Stimulated activated naive CD8-positive, alpha-beta T cell treated with anti-CD3 and anti-CD28 coated beads, Interleukin-15, amount 100 ng/mL, for 72 hours (primary cell): ENCODE measurements at places on chromosomes 4 and X.

GRCh38 chr4:77155631-77156452, 1.2 kb upstream of the CCNG2 start:
- no peak for DNase-seq

- DNase-seq = no peak
Observed at GRCh38 chr4:189502841-189503435, 437.7 kb upstream of the FRG1 start.

DNA sequence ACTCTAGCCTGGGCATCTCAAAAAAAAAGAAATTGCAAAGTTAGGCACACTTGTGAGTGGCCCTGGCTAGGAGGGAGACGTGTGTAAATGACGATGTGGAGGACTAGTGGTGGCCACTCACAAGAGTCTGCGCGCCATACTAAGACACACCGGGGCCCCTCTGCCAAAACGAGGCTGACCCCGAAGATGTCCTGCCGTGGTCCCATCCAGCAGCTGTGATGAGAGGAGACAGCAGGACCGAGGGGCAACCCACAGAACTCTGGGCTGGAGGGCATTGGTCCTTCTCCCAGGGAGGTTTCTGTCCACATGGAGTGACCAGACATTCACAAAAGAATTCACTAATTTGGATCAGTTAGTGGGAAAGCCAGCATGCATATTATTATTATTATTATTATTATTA, 47.4 kb downstream of the NOP14 start:
- no peak for DNase-seq

- DNase-seq = no peak
Observed at GRCh38 chr4:128579154-128579853, 230.2 kb upstream of the JADE1 start.

GRCh38 chr4:80387390-80388283, 52.1 kb downstream of the CFAP299 start:
- no peak for DNase-seq

GRCh38 chr4:148162519-148162918, 279.7 kb downstream of the NR3C2 start:
- no peak for DNase-seq

- DNase-seq = no peak
Observed at GRCh38 chr4:48907706-48908477, 1.3 kb upstream of the OCIAD2 start.

DNA sequence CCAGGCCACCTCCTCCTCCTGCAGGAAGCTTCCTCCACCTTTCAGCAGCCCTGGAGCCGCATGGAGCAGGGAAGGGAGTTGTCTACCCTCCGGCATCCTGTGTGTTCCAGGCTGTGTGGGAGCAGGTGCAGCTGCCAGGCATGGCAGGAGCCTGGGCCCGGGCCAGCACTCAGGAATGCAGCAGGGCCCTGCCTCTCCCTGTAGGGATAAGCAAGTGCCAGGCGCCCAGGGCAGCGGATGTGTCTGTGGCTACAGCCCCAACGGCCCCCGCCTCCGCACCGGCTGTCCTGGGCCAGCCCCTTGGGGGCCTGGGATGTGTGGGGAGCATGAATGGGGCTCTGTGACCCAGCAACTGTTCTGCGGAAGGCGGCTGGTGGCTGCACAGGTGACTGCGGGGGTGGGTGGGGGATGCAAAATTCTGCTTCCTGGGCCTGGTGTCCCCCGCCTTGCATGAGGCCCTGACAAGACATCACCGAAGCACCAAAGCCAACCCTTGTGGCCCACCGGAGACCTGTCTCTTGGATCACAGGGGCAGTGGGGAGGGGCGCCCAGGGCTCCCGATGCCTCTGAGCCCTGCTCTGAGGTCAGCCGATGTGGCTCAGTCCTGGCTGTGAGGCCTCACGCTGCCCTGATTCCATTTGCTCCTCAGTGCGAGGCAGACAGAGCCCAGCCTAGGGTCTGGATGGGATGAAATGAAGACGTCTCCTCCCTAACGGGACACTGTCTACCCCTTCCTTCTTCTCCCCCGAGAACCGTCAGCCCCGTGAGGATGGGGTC, 1.4 kb upstream of the DOK7 start:
- no peak for DNase-seq

- no peak for DNase-seq
Observed at GRCh38 chr4:150773729-150774449, 191.9 kb downstream of the MAB21L2 start.

DNA sequence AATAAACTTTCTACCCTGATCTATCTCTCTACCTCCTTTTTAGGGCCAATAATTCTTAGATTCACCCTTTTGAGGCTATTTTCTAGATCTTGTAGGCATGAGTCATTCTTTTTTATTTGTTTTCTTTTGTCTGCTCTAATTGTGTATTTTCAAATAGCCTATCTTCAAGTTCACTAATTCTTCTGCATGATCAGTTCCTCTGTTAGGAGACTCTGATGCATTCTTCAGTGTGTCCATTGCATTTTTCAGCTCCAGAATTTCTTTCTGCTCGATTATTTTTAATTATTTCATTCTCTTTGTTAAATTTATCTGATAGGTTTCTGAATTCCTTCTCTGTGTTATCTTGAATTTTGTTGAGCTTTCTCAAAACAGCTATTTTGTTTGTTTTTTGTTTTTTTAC, 11.3 kb downstream of the CXorf58 start:
- DNase-seq = no peak

- peak; percentile 82 for DNase-seq
Observed at GRCh38 chrX:45710081-45710801, 509.6 kb upstream of the DIPK2B start.

DNA sequence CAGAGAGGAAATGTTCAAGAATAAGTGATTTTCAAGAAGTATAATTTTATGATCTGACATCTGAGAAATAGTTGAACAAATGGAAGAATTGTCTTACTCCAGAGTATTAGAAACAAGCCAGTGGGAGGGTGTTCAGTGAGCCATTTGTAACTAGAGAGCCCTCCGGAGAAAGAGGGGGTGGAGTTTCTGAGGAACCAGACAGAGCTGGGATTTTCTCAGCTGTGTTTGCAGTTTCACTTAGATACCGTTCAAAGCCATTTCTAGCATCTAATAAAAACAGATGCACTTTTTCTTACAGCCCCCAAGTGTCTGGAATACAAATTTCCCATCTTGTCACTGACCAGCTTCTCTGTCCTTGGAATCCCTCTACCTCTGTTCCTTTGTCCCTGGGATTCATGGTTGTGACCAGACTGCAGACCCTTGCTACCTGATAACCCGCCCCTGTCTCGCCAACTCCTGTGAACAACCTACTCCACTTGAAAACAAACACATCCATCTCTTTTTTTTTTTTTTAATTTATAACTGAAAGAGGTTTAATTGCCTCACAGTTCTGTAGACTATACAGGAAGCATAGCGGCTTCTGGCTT, 132.8 kb upstream of the KLF3 start:
- DNase-seq = no peak

DNA sequence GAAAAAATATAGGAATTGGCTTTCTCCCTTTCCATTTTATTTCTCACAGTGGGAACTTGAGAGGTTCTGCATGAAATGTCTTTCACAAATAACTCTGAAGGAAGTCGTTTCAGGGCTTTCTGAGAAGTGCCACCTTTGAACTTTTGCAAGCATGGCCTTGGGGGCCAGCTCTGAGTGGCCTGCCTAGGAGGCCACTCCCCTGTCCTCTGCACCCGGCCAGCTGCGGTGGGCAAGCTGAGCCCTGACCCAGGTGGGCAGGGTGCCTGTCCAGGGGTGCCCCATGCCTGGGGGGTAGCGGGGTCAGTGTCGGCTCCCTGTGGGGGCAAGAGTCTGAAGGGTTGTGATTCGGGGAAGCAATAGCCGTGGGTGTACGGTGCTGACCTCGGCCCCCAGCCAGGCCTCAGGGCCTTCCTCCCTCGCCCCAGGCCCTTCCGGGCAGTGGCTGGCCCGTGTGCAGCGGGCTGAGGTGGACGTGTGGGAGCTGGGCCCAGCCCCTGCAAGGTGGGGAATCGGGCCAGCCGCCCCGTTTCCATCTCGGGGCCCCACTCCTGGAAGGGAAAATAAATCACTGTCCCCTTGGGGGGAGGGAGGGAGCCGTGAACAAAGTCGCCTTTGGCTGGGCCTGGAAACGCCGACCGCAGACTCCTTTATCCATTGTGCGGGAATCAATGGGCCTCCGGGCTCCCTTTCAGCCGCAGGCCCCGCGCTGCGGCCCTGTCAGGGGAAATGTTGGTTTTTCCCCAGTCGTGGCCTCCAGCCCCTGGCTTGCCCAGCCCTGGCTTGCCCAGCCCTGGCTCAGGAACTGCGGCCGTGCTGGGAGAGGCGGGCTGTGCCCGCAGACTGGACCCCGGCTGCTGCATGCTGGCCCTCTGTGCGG, 3.1 kb downstream of the FGFRL1 start:
- DNase-seq = no peak
